ENCODE measurements at places on chromosomes 2 and 18.

GRCh38 chr2:1481406-1482252 lies 68.4 kb downstream of the TPO start:
- no peak for DNase-seq

- DNase-seq, result no peak
Observed at GRCh38 chr2:227824711-227825110, 11.1 kb downstream of the CCL20 start.

GRCh38 chr2:195648787-195649186 lies 8.2 kb upstream of the SLC39A10 start:
- no peak for DNase-seq

DNA sequence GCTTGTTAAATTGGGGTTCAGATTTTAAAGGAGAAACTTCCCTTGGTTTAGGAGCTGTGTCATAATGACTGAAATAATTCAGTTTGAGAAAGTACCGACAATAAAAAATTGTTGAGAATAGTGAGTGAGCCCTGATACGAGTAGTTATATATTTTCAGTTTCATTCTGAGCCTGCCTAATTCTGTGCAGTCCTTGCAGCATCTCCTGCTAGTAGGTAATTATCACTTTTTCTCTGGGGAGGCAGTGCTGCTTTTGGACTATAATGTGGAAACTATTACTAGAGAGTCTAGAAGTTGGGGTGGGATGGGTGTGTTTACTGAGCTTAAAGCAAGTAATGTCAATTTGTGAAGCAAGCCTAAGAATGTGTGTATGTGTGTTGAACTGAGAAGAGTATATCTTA lies 21.7 kb downstream of the ZNF638 start:
- DNase-seq, result no peak

GRCh38 chr2:159285929-159286708 lies at the start of gene WDSUB1:
Gene WDSUB1, minus strand, starts transcription at chr2:159286703. Its CDS starts 3,634 bp downstream, at chr2:159283069.
- peak; percentile 33 for DNase-seq

DNA sequence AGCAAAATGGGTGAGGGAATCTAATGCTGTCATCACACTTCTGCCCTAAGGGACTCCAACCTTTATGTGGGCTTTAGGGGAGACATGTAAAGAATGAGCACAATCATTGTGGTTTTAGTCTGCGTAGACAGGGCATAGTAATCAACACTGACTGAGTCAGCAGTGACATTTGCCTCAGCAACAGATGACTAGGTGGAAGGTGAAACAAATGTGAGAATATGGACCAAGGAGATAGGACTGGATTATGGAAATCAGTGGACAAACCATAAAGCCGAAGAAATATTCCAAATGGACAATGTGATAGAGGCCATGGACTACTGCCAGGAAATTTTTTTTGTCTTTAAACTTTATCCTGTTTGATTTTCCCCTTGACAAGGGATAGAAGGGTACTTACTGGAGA lies 83.9 kb downstream of the PDK1 start:
- peak; percentile 91 for DNase-seq

GRCh38 chr2:37324786-37325624 lies at the start of gene PRKD3:
Gene PRKD3, minus strand, starts transcription at chr2:37324833. Its CDS starts 8,309 bp downstream, at chr2:37316524.
- DNase-seq, result peak; percentile 38

DNA sequence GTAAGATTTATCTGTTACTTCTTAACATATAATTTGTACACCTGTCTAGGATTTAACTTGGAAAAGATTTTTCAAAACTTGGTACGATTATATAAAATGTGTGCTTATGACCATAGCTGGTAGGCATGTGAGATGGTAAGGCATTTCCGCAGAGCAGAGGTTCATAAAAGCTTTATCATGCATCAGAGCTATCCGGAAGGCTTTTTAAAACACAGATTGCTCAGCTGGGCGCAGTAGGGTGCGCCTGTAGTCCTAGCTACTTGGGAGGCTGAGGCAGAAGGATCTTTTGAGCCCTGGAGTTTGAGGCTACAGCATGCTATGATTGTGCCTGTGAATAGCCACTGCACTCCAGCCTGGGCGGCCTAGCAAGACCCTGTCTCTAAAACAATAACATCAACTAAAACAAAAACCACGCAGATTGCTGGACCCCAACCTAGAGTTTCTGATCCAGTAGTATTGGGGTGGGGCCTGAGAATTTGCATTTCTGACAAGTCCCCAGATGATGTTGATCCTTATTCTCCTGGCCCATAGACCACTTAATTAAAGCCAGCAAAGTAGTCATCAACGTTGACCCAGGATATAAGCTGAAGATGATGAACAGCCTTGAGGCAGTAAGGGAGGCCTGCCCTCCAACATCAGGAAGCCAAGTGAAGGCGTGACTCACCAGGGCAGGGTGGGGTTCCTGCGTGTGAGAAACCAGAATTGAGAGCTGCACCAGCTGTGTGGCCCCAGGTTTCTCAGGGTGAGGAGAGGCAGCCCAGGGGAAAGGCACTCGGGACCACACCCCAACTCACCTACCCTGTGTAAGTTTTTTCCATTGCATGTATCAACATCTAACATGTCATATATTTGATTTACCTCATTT lies 21.6 kb upstream of the SLC20A1 start:
- DNase-seq, result peak; percentile 81

GRCh38 chr18:26386441-26386840 lies 160.2 kb downstream of the TAF4B start:
- DNase-seq, result peak; percentile 37

DNA sequence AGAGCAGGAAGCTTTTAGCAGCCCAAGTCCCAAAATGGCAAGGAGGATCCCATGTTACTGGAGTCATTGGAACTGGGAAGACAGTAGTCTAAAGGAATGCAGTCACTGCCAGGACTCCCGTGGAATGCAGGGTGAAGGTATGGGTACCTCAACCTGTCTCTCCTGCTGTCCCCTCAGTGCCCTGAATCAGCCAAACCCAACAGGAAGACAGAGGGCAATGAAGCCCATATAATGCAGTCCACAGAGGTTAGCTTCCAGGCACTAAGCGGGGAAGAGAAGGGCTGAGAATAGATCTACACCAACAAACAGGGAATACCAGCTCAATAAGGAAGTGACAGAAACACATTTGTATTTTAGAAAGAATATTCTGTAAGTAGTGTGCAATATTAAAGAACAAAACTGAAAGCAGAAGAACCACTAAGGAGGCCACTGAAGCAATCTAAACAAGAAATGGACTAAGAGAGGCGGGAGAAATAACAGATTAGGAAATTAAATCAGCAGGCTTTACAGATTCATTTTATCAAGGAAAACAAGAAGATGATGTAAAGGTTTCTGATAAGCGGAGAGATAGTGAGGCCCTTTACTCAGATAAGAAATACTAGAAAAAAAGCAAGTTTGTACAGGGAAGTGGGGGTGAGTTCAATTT lies 8.3 kb downstream of the NEMP2 start:
- DNase-seq, result no peak

- DNase-seq, result no peak
Observed at GRCh38 chr18:7561909-7562460, 5.1 kb upstream of the PTPRM start.

DNA sequence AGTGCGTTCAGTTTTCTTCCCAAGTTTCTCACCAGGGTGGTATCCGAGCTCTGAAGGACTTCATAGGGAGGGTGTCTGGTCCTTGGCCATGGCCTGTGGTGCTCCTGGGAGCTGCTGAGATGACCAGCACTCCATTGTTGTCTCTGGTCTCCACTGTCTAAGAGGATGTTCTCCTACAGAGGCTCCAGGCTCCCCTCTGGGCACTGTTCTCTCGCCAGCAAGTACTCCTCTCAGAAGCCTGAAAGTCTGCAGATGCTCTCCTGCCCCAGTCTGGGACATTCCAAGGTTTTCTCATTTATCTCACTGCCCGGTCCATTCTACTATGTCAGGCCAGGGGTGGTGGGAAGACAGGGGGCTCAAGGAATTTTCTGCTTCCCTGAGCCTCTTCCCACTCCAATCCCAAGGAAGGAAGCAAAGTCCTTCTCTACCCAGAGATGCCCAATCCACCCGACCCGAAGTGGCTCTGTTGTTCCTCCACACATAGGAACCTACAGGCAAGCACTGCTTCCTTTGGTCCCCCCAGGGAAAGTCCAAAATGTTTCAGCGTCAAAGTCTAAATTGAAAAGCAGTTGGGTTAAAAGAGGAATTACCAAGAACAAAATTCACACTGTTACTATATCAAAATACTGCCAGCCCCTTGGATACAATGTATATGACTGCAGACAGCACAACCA lies 110.5 kb downstream of the GYPC start:
- DNase-seq, result no peak

DNA sequence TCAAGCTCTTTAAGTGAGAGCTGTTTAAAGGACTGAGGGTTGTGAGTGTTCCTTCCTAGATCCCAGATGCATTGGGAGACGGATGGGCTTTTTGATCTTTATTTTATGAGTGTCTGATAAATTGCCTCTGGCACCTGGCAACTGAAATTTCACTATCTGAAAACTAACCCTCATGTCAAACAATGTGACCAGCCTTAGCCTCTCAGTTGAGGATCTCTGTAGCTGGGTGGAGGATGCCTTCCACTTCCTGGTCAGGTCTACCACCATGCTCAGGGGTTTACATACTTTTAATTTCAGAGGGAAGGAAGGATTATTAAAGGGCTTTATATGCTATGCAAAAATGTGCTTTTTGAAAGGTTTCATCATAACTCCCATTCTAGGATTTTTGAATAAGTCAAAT lies 70.5 kb upstream of the NT5C1B start:
- no peak for DNase-seq

- DNase-seq, result no peak
Observed at GRCh38 chr2:17815468-17816184, 634 bp upstream of the MSGN1 start.

DNA sequence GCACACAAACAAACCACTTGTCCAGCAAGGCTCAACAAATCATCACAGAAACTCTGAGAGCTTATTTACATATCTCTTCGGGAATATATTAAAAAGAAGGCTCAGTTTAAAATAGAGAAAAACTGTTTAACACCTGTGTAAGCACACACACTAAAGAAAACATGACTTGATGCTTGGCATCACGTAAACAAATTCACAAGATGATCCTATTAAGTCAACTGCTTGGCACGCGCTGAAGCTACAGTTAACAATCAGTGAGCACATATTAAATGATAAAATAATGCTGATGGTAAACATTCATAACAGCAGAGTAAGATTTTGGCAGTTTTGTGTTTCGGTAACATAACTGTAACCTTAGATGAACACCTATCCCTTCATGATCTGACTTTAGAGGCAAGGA lies 4.3 kb upstream of the HES6 start:
- no peak for DNase-seq

DNA sequence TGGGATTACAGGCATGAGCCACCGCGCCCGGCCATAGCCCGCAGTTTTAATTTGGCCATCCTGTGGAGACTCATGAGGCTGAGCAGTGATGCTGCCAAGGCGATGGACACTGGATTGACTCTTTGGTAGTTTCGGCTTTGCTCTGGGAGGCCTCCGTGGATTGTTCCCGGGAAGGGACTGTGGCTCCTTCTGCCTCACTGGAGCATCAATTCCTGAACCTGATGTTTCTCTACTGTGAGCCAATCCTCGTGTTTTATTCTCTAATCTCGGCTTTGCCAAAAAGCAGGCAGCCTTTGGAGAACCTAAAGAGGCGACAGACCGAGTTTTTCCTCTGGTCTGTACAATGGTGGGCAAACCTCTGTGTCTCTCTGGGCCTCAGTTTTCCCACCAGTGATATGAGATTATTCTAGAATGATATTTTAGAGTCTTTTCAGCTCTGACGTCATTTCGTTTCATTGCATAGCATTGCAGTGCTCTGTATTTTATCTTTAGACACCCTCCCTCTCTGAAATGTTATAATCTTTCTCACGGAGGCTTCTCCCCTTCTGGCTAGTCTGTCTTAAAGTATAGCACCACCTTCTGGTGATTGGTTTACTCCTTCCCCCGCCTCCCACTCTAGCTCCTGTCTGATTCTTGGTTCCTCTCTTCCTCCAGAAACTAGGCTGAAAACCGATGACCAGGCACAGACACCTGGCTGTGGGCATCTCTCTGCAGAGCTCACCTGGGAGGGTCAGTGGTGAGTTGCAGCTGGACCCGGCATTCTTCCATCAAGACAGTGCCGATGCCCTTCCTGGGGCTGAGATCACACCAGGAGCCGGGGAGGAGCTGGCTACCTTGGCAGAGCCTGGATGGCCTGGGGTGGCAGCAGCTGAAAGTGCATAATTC lies 341.3 kb downstream of the MYCN start:
- DNase-seq, result no peak

DNA sequence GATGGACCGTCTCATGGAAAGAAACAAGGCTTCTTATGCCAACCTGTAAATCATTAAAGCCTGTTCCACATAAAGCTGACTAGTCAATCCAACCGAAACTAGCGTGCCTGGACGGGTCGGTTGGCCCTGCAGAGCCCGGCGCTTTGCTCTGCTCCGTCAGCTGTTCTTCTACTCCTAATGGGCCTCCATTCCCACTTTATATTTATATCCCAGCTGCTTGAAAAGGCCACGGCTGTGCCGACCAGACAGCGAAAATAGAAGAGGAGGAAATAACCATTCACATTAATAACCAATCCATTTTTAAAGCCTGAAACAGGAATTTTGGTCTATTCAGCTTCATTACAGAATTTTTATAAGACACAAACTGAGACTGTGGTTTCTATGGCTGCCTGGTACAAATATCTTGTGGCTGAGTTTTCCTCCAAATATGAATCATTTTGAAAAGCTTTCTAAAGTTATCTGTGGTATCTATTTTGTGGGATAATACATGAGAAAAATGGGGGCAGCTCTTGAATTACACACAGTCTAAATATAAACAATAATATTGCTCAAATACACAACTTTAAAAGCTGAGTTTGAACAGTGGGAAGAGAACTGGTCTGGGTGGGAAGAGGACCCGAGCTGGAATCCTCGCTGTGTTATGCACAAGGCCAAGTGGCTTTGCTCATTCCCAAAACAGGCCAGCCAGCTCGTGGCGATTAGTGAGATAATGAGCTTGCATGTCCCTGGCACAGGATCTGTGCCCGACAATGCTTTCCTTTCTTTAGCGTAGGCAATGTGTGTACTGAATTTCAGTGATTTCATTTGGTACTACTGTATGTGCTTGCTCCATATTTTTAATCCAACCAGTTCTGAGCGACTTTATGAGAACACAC lies 10.5 kb upstream of the FAM124B start:
- DNase-seq, result peak; percentile 77

- no peak for DNase-seq
Observed at GRCh38 chr2:224025874-224026273, 13.2 kb downstream of the SERPINE2 start.

GRCh38 chr18:6557057-6557769 lies 142.5 kb upstream of the L3MBTL4 start:
- no peak for DNase-seq

GRCh38 chr2:20128506-20129330 lies 77.3 kb upstream of the LAPTM4A start:
- no peak for DNase-seq

GRCh38 chr2:42281416-42282081 lies 79.5 kb downstream of the COX7A2L start:
- DNase-seq, result no peak

GRCh38 chr2:105796791-105797190 lies 52.1 kb downstream of the NCK2 start:
- DNase-seq, result no peak

GRCh38 chr18:34871435-34871834 lies 161.3 kb downstream of the DTNA start:
- DNase-seq, result no peak

- DNase-seq, result no peak
Observed at GRCh38 chr18:22066083-22066485, 103.3 kb upstream of the GATA6 start.
